ENCODE measurements at places on chromosomes 11 and 22.

DNA sequence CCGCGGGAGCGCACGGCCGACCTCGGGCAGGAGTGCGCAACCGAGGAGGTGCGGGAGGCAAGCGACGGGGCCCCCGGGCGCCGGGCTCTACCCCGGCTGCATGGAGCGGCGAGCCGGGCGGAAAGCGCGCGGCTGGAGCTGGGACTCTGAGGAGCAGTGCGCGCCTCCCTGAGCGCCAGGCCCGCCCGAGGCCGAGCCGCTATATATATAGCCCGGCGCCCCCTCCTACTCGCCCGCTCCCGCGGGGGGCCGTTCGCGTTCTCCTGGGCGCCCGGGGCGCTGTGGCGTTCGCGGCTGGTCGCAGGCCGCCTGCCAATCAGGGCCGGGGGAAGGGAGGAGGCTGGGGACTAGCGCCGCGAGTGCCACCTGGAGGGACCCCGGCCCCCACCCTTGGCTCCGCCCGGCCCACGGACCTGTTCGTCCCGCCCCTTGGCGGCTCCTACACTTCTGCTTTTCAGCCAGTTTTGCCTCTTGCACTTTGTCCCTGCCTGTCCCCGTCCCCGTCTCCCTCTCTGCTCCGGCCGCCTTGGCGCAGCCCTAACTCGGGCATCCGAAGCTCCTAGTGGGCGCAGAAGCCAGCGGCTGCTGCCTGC is at the start of gene FGF4:
FGF4 (minus strand) TSS at position 179 of the 593 bp plus-strand sequence. CDS start 257 bp downstream, outside the sequence.
- DNase-seq: no peak

DNA sequence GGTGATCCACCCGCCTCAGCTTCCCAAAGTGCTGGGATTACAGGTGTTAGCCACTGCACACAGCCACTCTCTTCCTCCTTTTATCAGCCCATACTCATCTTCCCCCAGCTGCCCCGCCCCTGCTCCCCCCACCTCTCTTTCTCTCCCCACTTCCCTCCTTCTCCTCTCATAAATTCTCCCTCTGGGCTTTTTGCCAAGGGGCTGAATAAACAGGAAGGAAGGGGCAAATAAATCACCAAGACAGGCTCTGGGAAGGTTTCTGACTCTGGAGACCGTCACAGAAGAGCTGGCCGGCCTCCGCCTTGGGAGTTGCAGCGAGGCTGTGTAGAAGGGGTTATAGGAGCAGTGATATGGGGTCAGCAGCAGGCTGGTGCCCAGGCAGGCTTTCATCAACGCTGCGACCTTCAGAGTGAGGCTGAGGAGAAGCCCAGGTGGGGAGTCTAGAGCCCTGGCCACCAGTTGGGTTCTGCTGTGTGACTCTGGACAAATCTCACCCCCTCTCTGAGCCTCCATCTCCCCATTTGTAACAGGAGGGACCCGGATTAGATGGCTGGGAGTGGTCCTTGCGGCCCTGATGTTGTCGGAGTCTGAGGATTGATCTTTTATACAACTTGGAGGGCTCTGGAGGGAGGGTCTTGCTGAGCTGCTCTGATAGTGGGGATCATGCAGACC is 62.6 kb upstream of the RASD2 start:
- DNase-seq: no peak

- no peak for DNase-seq
Measured at GRCh38 chr11:92941676-92942571, 27.5 kb upstream of the MTNR1B start.

GRCh38 chr11:20873054-20873453 is 203.7 kb downstream of the NELL1 start:
- no peak for DNase-seq

GRCh38 chr22:43750751-43751150 is 61.4 kb downstream of the EFCAB6 start:
- no peak for DNase-seq

GRCh38 chr22:19789406-19789805 is 28.8 kb downstream of the TBX1 start:
- DNase-seq: no peak

- DNase-seq: no peak
Measured at GRCh38 chr22:39725351-39726035, 154.9 kb downstream of the CACNA1I start.

- no peak for DNase-seq
Measured at GRCh38 chr11:60739114-60739513, 14.6 kb downstream of the MS4A18 start.

DNA sequence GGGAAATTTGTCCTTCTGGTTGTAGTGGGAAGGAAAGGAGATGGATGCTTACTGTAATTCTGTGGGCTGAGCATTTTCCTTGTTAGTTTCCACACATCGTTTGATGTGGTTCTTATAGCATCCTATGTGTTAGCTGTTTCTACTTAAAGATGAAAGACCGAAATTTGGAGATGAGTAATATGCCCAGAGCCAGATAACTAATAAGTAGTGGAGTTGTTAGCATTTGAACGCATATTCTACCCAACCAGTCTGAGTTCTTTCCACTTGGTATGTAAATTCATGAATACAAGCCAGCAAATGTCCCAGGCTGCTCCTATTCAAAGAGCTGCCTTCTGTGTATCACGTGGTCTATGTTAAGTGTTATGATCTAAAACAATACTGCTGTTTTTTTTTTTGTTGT is 14.6 kb downstream of the SPECC1L start:
- DNase-seq: no peak

- no peak for DNase-seq
Measured at GRCh38 chr11:70212227-70212811, 9.2 kb downstream of the FADD start.

GRCh38 chr11:125586623-125587022 is 6.0 kb upstream of the STT3A start:
- DNase-seq: no peak

GRCh38 chr11:108494182-108494581 is 4.0 kb downstream of the POGLUT3 start:
- DNase-seq: no peak

GRCh38 chr11:35590412-35590811 is 27.8 kb upstream of the FJX1 start:
- DNase-seq: no peak

- DNase-seq: no peak
Measured at GRCh38 chr11:9266132-9266736, 1.1 kb upstream of the DENND5A start.

DNA sequence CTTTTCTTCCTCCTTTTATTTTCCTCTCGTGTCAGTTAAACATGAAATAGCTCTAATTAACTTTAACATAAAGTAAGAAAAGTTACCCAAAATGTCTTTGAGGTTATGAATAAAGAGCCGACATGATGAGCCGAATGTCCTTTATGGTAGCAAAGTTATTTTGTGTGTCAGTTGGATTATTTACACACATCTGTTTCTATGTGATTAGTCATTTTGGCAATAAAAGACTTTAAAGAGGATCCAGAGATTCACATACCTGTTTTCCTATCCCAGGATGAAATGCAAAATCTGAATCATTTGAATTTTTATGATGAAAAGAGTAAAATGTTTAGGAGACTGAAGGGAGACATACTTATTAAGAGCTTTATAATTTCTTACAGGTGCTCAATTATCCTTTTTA is 34.0 kb upstream of the TECTA start:
- no peak for DNase-seq

DNA sequence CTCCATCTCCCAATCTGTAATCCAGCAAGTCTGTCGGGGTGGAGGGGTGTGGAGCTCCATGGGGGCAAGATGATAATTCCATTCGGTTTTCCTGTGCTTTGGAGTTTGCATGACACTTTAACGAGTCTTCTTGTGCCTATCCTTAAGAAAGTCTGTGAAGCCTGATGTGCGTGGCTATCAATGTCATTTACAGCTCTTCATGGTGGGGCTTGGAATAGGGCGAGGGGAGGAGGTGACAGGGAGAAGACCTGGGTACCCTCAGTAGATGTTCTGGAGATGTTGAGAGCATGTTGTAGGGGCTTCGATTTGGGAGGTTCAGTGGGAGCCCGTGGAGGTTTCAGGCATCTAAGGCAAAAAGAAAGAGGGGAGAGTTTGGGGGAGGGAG is 579 bp upstream of the PHLDB1 start:
- no peak for DNase-seq

DNA sequence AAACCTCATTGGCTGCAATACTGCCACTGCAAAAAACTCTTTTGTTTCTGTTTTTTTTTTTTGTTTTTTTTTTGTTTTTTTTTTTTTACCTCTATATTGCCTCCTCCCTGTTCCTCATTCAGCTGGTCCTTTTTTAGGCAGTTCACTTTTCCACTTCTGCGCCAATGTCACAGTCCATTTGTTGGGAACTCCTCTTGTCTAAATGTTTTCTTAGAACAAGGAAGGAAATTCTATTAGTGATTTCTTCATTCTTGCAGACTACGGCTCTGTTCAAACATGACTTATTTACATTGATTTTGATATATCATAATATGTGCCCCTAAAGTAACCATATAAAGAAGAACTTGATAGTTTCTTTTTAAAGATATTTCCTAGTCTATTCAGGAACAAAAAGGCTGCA is 2.9 kb downstream of the FAM118B start:
- no peak for DNase-seq

- DNase-seq: no peak
Measured at GRCh38 chr11:19441752-19442553, 201.2 kb upstream of the E2F8 start.

DNA sequence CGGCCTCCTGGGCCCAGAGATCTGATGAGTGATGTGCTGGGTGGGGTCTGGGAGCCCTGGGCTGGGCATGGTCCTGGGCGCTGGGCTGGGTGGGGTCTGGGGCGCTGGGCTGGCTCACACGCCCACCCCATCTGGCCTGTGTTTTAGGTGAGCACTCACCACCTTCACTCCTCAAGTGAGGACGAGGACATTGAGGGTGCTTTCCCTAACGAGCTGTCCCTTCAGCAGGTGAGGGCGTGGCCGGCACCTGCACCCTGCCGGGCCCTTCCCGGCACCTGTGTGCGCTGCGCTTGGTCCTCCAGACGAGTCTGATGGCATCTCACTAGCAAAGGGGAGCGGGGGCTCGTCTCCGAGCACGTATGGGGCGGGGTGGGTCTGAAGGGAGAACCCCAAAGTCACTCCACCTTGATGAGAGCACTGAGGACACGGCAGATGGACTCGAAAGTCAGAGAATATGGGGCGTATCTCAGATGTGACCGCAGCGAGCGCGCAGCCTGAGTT is 37.9 kb downstream of the SBF1 start:
- no peak for DNase-seq

DNA sequence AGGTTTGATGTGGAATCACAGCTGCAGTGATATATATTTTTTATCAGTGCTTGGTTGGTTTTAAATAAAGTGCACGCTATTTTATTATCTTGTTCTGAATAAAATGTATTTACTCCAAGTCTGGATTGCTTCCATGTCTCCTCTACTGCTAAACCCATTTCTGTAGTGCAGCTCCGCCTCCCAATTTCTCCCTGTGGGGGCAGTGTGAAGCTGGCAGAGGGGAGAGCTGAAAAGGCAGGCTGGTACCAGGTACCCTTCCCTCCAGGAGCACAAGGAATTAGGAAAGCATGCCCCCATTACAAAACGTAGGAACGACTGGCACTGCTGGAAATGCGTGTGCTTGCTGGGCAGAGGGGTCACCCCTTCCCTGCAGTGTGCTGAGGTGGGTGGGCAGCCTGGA is 934 bp upstream of the TMEM132A start:
- DNase-seq: no peak

GRCh38 chr11:70424765-70425344 is 26.5 kb downstream of the CTTN start:
- DNase-seq: no peak

DNA sequence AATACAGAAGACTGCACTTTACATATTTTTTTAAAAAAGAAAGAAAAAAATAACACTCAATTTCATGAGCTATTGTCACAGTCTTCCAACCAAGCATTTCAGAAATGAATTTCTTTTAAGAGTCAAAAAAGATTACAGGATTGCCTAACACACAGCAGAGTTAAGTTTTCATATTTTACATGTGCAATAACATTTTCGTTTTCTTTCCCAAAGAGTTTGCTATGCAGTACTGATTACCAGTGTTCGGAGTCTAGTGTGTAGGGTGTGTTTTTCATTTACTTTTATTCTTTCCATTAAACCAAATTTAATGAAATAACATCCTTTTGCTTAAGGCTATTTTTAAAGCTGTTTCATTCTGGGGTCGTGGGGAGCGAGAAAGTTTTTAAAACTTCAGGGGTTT is 53.2 kb downstream of the MN1 start:
- DNase-seq: no peak

GRCh38 chr11:59501931-59502330 is 1.4 kb upstream of the OR4D11 start:
- no peak for DNase-seq

- no peak for DNase-seq
Measured at GRCh38 chr11:86396396-86396795, 21.7 kb downstream of the CCDC81 start.

GRCh38 chr11:58466293-58466692 is 24.3 kb upstream of the OR5B12 start:
- DNase-seq: no peak

DNA sequence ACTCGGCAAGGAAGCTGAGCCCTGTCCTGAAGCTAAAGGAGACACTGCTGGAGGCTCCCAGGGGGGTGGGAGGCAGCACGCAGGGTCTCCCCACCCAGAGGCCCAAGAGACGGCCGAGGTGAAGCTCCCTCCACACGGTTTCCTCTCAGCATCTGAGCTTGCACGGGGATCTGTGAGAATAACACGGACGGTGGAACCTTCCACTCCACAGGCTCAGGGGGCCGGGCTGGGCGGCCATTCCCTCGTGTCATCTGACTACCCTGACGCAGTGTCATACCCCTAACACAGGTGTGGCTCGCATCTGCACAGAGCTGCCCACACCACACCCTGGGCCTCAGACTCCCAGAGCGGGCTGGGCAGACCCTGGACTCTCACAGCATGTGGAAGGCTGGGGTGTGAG is 409.7 kb downstream of the SHANK2 start:
- DNase-seq: no peak

GRCh38 chr11:111019871-111020670 is 225.5 kb upstream of the POU2AF2 start:
- DNase-seq: no peak

DNA sequence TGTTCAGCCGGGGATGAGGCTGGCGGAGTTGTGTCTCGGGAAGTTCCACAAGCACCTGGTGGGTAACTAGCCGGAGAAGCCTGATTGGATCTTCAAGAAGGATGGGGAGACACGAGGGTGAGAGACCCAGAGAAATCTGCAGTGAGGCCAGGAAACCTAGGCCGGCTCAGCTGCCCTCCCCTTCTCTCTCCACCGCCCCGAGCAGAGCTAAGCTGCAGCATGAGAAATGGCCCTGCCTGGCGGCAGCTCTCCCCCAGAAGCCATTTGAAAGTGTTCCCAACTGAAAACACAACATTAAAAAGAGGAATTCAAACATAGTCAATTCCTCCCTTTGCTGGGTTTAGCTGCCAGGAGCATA is 77.8 kb upstream of the SHISAL1 start:
- no peak for DNase-seq

DNA sequence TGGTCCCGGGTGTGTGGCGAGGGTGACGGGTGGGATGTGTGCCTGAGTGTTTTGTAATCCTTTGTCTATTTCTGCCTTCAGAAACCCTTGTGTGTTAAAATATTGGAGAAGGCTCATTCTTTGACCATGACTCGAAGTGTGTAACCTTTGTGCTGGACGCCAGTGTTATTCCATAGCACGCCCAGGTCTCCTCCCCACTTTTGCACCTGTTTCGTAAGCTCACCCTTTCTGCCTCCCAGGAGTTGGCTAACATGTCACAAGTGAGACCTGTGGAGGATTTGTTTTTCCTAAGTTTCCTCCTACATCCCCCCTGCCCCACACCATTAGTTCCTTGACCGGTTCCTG is 382 bp downstream of the C11orf54 start:
- no peak for DNase-seq

All from activated T-cell treated with anti-CD3 and anti-CD28 coated beads for 4 hours (primary cell).